Fibroblast of pulmonary artery (primary cell): ENCODE measurements at places on chromosomes 12 and 14.

GRCh38 chr14:27672047-27672446 lies 1074.2 kb upstream of the NOVA1 start:
- no peak for DNase-seq

- no peak for DNase-seq
Observed at GRCh38 chr12:52346593-52346992, 20.7 kb downstream of the KRT85 start.

- peak; percentile 68 for DNase-seq
Observed at GRCh38 chr14:54642801-54643695, 76.1 kb downstream of the SAMD4A start.

DNA sequence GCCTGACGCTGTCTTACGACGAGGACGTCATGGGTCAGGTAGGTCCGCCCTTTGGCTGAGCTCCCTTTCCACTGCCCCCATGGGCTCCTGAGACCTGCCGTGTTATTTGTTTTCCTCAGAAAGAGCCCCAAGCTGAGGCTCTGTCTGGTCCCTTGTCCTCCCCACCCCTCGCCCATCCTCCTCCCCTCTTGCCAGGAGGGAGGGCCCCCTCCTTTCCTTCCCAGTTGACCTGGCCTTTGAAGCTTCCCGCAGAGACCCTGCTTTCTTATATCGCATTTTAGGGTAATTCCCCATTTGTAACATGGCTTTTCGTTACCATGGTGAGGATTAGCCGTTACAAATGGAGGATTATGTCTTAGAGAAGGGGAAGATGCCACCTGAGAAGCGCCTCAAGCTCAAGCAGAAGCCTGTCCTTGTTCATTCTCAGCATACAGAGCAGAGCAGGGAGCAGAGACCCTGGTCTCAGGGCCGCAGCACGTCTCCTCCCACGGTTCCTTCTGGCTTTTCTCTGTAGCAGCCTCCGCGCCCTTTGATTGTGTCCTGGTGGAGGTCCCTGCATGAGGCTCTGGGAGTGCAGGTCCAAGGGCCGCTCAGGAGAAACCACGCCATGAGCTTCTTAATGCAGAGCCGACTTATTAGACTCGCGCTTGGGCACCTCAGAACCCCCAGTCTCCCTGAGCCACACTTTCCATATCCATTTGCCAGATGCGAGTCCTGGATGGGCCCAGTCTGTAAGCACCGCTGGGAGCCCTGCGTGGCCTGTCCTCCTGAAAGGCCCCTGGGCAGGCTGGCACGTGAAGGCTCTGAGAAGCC lies 47.2 kb downstream of the UBE3B start:
- no peak for DNase-seq

GRCh38 chr14:100130521-100130920 lies 28.9 kb downstream of the DEGS2 start:
- no peak for DNase-seq

- no peak for DNase-seq
Observed at GRCh38 chr12:89427508-89428156, 75.3 kb upstream of the DUSP6 start.

- DNase-seq, result peak; percentile 7
Observed at GRCh38 chr12:4825011-4825858, 84.5 kb upstream of the KCNA1 start.

- DNase-seq, result no peak
Observed at GRCh38 chr12:4486049-4486699, 40.6 kb upstream of the FGF6 start.

DNA sequence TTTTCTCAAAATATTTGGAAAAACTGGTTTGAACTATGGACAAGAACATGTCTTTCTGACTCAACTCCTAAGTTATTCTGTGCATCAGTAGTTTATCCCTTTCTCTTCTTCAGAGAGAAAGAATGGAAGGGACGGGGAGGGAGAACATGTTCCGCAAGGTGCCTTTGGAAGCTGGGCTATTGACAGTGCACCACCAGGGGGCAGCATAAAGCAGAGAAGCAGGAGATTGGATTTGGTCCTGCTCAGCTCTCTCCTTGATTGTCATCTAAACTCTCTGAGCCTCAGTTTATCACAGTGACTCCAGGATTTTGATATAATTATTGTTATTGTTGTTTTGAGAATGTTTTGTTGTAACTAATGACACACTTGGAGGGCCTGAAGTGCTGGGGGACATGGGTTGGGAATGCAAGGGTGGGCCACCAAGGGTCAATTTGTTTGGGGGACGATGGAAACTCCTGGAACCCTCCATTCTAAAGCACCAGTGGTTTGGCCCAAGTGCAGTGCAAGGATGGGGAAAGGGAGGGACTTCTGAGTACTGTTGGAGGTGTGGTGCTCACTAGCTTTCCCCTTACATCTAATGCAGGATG lies 45.3 kb upstream of the ANO6 start:
- peak; percentile 87 for DNase-seq

GRCh38 chr14:74654931-74655330 lies 42.9 kb upstream of the LTBP2 start:
- no peak for DNase-seq

DNA sequence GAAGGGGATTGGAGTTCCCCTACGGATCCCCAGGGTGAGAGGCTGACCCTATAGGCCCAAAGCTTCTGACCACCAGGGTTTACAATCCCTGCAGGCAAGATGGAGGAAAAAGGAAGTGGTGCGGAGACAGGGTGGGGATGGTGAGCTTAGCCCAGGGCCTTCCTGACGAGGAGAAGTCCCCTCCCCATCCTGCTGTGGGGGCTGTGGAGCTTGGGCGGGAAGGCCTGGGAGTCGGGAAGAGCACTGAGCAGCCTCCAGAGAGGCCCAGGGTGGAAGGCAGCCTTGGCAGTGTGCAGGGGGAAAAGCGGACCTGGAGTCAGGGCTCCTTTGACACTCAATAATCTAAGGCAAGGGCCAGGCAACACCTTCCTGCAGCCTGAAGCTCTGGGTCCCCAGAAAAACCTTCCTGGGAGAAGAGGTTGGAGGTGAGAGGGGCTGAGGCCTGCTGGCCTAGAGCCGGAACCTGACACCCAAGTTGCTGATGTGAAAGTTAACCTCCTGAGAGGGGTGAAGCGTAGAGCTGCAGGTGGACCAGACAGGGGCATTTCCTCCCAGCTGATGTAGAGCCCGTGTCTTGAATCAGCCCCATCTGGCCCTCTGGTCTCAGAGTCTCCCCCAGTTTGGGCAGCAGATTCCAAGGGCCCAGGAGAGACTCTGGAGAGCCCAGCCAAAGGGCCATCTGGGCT lies 6.0 kb downstream of the HDAC7 start:
- peak; percentile 29 for DNase-seq

GRCh38 chr14:53515276-53515675 lies 362.2 kb upstream of the DDHD1 start:
- no peak for DNase-seq

DNA sequence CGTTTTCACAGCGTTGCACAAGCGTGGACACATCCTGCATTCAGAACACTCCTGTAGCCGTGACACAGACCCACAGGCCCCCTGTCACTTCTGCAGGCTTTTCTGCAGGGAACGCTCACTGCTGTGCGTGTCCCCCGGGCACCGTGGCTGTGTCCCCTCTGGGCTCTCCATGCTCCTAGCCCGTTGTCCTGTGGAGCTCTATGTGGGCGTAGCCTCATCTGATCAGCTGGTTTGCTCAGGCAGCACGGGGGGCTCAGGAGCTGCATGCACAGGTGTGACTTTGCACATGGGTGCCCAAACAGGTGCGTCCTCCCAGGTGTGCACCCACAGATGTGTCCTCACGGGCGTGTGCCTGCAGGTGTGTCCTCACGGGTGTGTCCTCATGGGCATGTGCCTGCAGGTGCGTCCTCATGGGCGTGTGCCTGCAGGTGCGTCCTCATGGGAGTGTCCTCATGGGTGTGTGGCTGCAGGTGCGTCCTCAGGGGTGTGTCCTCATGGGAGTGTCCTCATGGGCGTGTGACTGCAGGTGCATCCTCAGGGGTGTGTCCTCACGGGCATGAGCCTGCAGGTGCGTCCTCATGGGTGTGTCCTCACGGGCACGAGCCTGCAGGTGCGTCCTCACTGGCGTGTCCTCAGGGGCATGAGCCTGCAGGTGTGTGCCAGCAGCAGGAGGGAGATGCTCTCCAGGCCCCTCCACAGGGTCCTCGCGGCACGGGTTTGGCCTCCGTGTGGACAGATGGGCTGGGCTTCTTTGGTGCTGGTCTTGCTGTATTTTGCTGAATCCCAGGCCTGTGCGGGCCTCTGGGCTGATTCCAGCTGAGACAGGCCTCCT lies 17.5 kb downstream of the MTA1 start:
- DNase-seq, result no peak

DNA sequence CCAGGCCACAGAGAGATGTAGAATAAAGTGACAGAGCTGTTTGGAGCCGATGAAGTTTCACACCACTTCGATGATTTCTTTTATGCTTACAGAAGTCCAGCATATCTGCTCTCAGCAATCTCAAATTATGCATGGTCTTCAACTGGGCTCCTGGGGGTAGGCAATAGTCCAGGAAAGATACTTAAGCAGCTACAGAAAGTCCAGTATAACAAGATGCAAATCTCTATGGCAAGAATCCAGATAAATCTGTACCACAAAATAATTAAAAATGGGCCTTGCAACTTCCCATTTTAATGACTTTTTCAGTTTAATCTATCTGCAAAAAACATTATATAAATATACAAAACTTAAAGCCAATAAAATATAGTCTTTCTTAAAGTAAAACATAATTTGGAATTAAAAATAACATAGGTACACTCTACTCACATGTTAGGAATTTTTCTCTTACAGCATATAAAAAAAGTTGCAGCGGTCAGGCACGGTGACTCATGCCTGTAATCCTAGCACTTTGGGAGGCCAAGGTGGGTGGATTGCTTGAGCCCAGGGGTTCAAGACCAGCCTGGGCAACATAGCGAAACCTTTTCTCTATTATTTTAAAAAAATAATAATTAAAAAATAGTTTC lies 20.5 kb upstream of the RAD51AP1 start:
- peak; percentile 62 for DNase-seq

GRCh38 chr14:59120921-59121320 lies 67.5 kb upstream of the DAAM1 start:
- DNase-seq, result no peak

GRCh38 chr12:8907513-8907912 lies 6.8 kb upstream of the PHC1 start:
- no peak for DNase-seq

- no peak for DNase-seq
Observed at GRCh38 chr14:100305324-100306100, 732 bp downstream of the SLC25A29 start.

GRCh38 chr14:56324454-56324853 lies 206.2 kb downstream of the PELI2 start:
- DNase-seq, result no peak

DNA sequence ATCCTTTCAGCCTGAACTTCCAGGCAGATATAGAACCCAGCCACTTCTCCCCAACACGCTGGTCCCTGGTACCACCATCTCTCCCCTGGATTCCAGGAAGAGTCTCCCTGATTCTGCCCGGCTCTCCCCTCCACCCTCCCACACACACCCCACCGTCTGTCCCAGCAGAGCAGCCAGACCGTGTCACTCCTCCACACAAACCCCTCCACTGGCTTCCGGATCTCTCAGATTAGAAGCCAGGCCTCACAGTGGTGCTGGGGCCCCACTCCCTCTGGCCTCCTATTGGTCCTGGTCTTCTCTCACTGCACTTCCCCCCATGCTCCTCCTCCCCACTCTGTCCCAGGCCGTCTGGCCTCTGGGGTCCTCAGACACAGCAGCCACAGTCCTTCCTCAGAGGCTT lies 52.4 kb upstream of the CDKN3 start:
- no peak for DNase-seq

GRCh38 chr12:8664228-8664913 lies 1.7 kb upstream of the MFAP5 start:
- peak; percentile 7 for DNase-seq

DNA sequence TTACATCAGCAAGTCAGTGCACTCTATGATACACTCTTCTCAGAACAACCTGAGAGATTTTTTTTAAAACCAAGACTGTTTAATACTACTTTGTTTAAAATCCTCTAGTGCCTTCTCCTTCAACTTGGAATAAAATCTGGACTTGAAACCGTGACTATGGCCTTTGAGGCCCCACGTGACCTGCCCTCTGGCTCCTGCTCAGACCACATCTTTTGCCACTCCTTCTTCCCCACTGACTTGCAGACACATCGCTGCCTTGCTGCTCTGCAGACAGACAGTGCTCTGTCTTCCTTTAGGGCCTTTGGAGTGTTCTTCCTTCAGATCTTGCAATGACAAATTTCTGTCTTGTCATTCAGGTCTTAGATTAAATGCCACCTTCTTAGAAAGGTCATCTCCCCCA lies 48.5 kb downstream of the TTC8 start:
- no peak for DNase-seq

GRCh38 chr12:62426089-62426488 lies 40.5 kb upstream of the MON2 start:
- DNase-seq, result peak; percentile 52

GRCh38 chr12:9944391-9944790 lies 12.2 kb upstream of the CLEC2A start:
- no peak for DNase-seq

GRCh38 chr12:132108211-132108832 lies 35.8 kb downstream of the DDX51 start:
- no peak for DNase-seq

GRCh38 chr14:73180385-73180805 lies 44.1 kb downstream of the PSEN1 start:
- peak; percentile 91 for DNase-seq

GRCh38 chr14:32010604-32011125 lies 66.4 kb upstream of the ARHGAP5 start:
- DNase-seq, result no peak

DNA sequence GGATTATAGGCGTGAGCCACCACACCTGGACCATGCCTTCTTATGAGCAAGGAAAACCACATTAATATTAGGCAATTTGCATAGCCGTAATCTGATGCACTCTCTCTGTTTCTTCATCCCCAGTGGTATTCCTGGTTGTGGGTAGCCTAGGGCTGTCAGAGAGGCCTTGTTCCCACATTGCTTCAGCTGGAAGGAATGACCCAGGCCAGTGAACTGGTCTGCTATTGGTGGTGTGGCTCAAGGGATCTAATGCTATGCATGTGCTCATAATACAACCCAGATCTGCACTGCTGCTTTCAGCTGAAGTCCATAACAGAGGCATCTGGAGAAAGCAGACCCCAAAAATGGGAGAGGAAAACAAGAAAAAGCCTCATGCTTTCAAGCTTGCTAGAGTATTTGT lies 33.1 kb upstream of the G2E3 start:
- no peak for DNase-seq

DNA sequence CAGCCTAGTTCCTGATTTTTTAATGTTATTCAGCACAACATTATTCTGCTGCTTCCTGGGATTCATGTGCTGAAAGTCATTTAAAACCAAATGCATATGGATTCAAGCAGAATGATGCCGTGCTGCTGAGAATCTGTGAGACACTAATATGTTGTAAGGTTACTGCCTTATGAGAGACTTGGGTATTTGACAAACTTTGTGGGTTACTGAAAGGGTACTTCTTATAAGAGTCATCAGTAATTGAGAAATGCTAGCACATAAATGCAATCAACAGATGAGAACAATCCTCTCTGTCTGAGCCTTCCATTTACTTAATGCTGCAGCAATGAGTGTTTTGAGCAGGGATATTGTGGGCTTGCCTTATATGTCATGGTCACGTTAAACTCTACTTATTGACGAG lies 175.7 kb downstream of the NPAS3 start:
- no peak for DNase-seq

DNA sequence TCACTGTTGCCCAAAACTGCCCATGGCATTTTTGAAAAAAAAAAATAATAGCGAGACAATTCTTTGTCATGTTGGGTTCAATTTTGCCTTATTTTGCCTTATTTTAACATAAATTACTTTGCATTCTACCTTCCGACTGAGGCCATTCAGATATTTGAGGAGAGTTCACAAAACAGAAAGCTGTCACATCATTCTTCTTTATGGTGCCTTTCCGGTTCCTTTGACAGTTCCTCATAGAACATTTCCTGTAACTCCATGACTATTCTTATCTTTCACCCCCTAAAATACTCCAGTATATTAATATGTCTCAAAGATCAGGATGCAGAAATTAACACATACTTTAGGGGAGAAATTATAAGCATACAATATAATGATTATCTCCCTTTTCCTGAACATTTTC lies 476.7 kb downstream of the NOVA1 start:
- DNase-seq, result no peak
